ENCODE measurements at places on chromosomes 6 and 20.

GRCh38 chr6:7201444-7201731 lies 93.6 kb downstream of the RREB1 start:
- no peak for DNase-seq

DNA sequence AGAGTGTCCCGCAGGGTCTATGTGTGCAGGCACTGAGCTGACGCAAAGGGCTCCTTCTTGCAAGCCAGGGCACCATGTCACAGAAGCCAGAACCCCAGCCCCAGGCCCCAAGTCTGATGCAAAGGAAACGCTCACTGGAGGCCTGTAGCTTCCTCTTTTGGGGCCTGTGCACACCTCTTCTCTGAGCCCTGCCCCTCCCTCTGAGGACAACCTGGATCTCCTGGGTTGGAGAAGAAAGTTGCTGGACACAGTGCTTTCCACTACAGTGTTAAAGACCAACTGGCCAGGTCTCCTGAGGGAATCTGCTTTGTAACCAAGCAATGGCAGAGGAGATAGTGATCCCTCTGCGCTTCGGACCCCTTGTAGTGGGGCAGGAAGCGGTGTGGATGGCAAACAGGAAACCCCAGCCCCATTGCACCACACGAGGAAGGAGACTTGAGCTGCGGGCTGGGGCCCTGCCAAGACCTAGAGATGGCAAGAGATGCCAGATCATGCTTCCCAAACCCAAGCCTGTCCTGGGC lies 90.0 kb downstream of the PRND start:
- no peak for DNase-seq

DNA sequence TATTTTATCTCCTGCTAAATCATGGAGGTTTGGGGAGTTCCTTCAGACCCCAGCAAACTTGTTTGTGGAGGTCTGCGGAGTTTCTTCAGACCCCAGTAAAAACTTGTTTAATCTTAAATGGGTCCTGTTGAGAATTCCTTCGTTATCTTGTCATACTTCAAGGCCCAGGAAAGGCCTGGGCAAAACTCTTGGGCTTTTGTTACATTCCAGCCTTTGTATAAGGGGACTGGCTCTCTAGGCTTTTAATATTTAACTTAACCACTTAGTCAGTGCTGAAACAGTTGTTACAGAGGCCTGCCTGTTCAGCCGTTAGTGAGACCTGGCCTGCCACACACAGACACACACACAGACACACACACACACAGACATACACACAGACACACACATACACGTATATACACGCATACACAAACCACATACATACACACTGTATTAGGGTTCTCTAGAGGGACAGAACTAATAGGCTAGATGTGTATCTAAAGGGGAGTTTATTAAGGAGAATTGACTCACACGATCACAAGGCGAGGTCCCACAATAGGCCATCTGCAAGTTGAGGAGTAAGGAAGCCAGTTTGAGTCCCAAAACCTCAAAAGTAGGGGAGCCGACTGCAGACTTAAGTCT lies 21.3 kb upstream of the CST3 start:
- DNase-seq, result no peak

DNA sequence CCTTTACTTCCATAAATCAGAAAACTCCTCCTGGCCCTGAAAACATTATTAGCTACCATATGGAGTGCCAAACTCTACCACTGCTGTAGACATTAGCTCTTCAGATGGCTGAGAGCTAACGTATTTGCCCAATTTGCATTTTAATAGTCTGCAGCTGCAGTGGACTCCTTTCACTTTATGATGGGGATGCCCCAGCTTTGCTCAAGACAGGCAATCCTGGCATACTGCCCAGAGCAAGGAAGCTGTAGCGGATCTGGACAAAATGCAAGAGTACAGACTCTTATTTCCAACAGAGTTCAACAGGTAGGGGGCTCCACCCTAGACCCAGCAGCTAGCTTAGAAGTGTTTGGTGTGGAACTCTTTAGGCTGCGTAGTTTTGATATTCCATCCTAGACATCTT lies 246.7 kb downstream of the FOXC1 start:
- DNase-seq, result no peak

- DNase-seq, result no peak
Observed at GRCh38 chr6:42199106-42199981, 4.6 kb upstream of the GUCA1B start.

GRCh38 chr6:47310131-47310480 lies 401 bp upstream of the TNFRSF21 start:
- no peak for DNase-seq

GRCh38 chr6:18110162-18110561 lies 12.3 kb downstream of the NHLRC1 start:
- no peak for DNase-seq

GRCh38 chr20:33859751-33860150 lies 48.6 kb downstream of the CHMP4B start:
- DNase-seq, result no peak

DNA sequence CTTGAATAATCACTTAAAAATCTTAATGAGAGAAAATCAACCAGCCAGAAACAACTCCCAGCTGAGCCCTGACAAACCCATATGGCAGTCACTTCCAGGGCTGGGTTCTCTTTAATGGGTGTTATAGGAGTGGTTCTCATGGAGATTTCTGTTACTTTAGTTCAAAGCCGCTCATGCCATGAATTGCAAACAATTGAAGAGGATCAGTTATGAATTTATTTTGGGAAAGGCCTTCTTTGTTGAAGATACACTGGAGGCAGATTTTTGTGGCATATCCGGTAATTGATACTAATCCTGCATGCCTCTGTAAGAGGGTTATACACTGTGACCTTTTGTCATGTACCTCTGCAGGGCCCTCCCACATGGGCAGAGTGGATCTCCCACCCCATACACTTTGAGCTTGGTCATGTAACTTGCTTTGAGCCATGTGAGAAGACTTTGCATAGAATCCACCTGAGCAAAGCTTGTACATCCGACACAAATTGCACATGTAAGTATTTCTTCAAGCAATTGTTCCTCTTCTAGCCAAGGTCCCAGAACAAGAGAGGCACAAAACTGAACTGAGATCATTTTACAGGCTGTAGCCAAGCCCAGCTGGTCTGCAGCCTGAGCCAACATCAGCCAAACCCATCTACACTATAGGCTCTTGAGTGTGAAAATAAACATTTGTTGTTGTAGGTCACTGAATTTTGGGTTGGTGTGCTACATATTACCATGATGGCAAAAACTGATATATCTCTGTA lies 492.3 kb downstream of the PREX1 start:
- DNase-seq, result no peak

DNA sequence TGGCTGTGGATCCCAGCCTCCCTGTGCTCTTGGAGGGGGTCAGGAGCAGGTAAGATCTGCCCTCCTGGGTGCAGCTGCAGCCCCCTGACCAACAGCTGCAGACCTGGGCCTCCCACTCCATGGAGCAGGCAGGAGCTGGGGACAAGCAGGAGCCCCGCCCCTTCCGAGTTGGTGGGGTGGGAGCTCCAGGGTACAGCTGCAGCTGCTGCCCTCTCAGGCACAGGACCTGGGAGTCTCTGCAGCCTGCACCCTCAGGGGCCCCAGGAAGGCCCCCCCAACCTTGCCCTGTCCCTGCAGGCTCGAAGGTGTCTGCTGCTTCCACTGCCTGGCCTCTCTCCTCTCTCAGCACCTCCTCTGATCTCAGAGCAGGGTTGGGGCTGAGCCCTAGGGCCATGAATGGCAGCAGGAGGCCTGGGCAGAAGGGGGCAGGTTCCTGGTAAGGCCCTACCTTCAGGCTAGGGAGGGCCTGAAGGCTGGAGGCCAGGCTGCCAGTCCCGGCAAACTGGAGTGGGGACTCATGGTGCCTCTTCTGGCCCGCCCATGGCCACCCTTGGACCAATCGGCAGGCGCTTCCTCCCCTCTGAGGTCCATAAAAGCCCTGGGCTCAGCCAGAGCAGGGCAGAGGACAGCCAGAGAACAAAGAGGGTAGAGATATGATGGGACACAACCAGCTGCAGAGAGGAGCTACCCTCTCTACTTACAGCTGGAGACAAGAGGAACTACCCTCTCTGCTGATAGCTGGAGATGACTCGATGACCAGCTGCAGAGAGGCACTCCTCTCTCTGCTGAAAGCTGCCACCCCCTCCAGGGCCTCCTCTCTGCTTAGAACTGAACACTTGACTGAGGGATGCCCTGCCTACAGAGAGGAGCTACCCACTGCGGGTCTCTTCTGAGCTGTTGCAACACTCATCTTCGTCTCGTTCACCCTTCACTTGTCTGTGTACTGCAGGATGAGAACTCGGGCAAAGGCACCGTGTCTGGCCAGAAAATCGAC lies 7.8 kb upstream of the PACSIN1 start:
- no peak for DNase-seq

DNA sequence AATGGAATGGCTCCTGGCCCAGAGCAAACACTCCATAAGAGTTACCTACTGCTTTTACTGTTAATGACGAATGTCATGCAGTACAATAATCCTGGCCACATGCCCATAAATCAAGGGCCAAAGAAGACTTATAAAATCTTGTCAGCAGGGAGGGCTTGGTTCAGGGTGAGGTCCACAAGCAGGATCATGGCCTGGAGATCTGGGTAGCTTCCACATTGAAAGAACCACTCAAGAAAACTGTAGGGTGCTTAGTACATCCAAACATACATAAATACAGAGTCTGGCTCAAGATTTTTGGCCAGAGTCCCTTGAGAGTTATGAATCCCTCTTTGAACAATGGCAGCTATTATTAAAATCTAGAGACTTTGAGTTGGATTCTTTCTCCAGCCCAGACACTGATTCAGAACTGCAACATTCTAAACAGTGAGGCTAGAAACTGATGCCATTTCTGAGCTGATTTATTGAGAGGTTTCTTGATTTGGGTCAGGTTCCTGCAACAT lies 188.7 kb downstream of the CDC5L start:
- DNase-seq, result no peak

DNA sequence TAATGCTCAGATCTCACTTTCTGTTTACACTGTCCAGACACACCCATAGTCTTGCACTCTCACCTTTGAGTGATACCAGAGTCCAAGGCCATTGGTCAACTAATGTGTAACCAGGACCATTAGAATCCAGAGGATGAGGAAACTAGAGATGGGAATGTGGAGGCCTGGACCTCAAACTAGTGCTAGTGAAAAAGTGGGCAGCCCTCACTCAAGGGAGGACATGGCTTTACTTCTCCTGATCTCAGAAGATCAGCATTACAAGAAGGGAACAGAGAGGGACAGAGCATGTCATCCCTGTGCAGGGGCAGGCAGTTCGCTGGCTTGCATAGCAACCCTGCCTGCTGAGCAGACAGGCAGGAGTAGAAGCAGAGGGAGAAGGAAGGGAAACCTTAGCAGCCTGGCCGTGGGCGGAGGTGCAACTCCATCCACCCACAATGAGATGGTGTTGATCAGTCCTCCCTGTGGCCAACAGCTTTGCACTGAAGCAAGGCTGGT lies 22.6 kb upstream of the XRN2 start:
- DNase-seq, result no peak

- DNase-seq, result no peak
Observed at GRCh38 chr6:119627908-119628669, 278.5 kb upstream of the MAN1A1 start.

GRCh38 chr6:26215585-26216358 lies 128.5 kb downstream of the HFE start:
- no peak for DNase-seq

GRCh38 chr20:9148291-9148690 lies 79.4 kb downstream of the PLCB4 start:
- no peak for DNase-seq

All from neuronal stem cell (in vitro differentiated cells).